Stimulated activated CD4-positive, alpha-beta T cell treated with anti-CD3 and anti-CD28 coated beads, Interleukin-2, amount 100 ng/mL, for 24 hours (primary cell): ENCODE measurements at places on chromosomes 2 and 18.

DNA sequence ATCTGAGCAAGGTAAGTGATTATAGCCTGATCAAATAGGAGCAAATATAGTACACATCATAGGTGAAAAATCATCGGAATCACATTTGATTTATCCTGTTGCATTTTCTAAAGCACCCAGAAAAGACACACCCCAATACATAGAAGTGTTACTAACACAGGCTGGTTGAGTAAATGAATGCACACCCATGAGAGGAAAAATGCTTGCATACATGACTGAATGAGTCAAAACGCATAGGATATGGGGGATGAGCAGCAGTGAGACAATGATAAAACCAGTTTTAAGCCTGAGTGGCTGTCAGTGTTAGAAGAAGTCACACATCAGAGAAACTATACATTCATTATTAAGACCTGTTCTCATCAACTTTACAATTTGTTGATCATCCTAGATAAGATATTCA lies 449.6 kb upstream of the CDH20 start:
- no peak for DNase-seq

DNA sequence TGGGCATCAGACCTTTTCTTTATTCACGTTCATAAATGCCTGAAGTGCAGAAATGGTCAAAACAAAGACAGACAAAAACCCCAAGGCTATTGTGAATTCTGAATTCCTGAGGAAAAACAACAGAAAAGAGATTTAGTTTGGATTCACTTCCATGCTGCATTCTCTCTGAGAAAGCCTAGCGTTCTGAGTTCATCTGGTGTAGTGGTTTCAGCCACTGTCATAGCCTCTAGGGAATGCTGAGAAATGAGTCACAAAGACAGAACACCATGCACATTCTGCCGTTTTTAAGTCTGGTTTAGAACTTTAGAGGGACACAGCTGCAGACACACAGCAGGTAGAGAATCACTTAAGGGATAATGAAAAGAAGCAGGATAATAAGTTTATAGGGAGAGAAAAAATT lies 93.8 kb downstream of the LRP1B start:
- no peak for DNase-seq

GRCh38 chr2:232674491-232674890 lies 22.6 kb upstream of the GIGYF2 start:
- DNase-seq, result no peak

GRCh38 chr2:227860221-227860641 lies 11.2 kb upstream of the DAW1 start:
- DNase-seq, result no peak

DNA sequence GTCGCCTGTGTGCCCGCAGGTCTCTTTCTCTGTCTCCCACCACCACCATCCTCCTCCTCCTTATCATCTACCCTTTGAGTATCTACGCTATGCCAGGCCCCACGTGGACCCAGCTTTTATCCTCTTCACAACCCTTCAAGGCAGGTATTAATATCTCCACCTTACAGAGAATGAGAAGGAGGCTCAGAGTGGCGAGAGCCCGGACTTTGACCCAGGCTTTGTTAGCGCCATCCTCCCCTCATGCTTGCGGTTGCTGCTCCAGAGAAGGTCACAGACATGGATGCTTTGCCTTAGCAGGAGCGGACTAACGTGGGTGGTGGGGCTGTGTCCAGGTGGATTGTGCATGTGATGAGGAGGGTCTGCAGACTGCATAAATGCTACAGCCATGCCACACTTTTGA lies 119.8 kb downstream of the CELF4 start:
- no peak for DNase-seq
